ENCODE measurements at places on chromosomes 5 and 9.

GRCh38 chr9:88660611-88661010 is 125.6 kb downstream of the NXNL2 start:
- DNase-seq: no peak

- DNase-seq: no peak
Measured at GRCh38 chr5:126490167-126490940, 67.1 kb downstream of the GRAMD2B start.

DNA sequence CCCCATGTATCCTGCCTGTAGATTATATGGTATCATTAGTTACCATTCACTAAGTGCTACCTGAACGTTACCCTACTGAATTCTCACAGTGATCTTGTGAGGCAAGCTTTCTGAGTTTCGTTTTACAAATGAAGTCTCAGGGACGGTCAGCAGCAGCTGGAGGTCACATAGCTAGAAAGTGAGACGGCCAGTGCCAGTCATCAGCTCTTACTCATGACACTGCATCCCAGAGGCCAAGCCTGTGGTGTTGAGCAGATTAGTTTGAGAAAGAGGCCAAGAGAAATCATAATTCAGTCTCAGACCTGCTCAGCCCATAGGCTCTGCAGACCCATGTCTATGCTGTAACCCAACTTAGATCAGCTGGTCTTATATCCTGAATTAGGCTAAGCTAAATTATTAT is 95.7 kb upstream of the EGFLAM start:
- no peak for DNase-seq

- no peak for DNase-seq
Measured at GRCh38 chr5:43202380-43202779, 10.4 kb downstream of the NIM1K start.

DNA sequence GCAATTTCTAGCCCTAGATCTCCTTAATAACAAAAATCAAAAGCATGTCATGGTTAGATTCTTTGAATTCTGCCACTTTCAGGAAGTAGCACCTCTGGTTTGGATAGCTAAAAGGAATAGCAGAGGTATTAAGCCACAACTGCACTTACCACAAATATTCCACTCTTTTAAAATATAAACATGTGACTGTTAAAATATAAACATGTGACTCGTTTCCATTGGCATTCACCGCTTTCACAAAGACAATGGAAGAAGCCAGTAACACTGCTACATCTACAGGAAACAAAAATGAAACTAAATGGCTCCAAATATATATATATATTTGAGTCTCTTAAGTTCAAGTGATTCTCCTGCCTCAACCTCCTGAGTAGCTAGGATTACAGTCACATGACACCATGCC is 222.9 kb downstream of the ARL15 start:
- no peak for DNase-seq

- peak; percentile 19 for DNase-seq
Measured at GRCh38 chr9:71285191-71285656, 163.8 kb upstream of the TRPM3 start.

GRCh38 chr5:168186289-168187074 is 105.0 kb upstream of the WWC1 start:
- DNase-seq: no peak

DNA sequence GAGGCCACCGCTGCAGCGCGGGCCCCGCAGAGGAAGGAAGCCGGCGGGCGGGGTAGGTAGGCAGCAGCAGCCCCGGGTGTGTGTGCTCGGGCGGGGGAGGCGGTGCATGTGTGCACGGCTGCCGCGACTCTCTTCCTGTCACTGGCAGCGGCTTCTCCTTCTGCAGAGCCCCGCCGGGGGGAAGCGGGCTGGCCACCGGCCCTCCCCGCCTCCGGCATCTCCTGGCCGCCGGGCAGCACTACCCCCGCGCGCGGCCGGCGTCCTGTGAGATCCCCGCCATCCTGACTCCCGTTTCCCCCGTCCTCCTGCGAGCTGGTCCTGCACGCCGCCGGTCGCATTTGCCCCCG is 315 bp downstream of the PIK3R1 start:
- DNase-seq: peak; percentile 84

DNA sequence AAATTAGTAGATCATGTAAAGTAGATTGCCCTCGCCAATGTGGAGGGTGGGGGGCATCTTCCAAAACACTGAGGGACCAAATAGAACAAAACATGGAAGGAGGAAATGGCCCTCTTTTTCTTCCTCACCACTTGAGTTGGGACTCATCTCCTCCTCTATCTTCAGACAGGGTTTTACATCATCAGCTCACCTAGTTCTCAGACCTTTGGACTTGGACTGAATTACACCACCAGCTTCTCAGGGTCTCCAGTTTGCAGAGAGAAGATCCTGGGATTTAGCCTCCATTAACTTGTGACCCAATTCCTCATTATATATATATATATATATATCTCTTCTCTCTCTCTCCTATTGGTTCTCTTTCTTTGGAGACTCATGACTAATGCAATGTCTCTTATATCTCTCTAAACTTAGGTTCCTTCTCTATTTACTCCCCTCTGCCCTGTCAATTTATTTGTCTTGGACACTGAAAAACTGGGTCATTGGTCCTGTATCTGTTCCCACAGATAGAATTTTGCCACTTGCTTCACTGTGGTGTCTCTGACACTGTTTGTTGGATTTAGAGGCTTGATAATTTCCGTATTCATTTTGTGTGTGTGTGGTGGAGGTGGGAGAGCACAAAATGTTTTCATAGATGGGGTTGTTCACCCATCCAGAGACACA is 54.3 kb upstream of the TXNDC8 start:
- DNase-seq: no peak
